ENCODE measurements at places on chromosomes 1 and 21. TPM values are rescaled to one million over a fixed set of nuclear protein-coding genes. Genes with fewer than 3 reads are reported as not detected.

OBSCN gene
- polyA plus RNA-seq, result 0.26 TPM

GRCh38 chr1:173453982-173454381 lies 23.2 kb upstream of the PRDX6 start:
- no peak for DNase-seq
- no peak overlapping the region for H3K27ac ChIP-seq
- no peaks in the 10 kb centered on the region for H3K4me1 ChIP-seq
- no peaks in the 10 kb centered on the region for H3K27me3 ChIP-seq
- H3K4me3 ChIP-seq, result no peak overlapping the region

DNA sequence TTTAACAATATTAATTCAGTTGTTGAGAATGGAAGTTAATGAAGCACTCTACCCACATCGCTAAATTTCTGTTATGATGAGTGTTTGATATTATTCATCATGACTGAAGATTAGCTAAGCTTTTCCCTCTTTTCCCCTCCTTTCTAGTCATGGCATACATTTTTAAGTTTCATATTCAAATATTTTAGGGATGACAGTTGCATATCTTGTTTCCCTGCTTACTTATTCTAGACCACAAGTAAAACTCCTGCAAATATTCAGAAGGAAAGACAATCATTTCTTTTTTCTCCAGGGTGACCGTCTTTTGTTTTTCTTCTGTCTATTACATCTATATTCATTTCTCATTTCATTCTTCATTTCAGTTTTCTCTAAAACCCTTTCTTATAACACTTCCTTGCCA lies 906.0 kb downstream of the ADGRL2 start:
- H3K27ac ChIP-seq, result no peak overlapping the region
- no peak overlapping the region for H3K4me3 ChIP-seq
- no peaks in the 10 kb centered on the region for H3K4me1 ChIP-seq
- no peak for DNase-seq

DNA sequence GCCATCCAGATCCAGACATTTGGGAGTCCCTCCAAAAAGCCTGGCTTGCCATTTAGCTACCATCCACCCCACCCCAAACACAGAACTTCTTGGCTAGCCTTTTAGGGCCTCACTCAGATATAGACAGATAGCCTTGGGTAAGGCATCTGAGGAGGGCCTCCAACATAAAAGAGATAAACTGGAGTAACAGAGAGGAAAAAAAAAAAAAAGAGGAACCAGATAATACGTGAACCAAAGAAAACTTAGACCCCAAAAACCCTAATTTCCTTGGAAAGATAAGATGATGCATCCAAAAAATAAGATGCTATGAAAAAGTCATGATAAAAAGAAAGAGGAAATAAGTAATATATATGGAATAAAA lies 19.8 kb upstream of the LSS start:
- no peaks in the 10 kb centered on the region for H3K27me3 ChIP-seq
- peaks cover 67% of the 10 kb centered on the region for H3K36me3 ChIP-seq
- no peak for DNase-seq
- peaks cover 7% of the 10 kb centered on the region for H3K4me1 ChIP-seq
- H3K27ac ChIP-seq, result no peak overlapping the region
- H3K4me3 ChIP-seq, result no peak overlapping the region

PROK1 gene
- not detected for polyA plus RNA-seq

IFNAR1 gene
- 60.7 TPM for polyA plus RNA-seq

- H3K27ac ChIP-seq, result no peak overlapping the region
- H3K4me1 ChIP-seq, result peaks cover 49% of the 10 kb centered on the region
- H3K36me3 ChIP-seq, result peaks cover 39% of the 10 kb centered on the region
- DNase-seq, result no peak
- H3K27me3 ChIP-seq, result no peaks in the 10 kb centered on the region
These were observed 39.4 kb downstream of the EIF2D start for GRCh38 chr1:206572835-206573234.
